Stimulated activated CD4-positive, alpha-beta T cell treated with anti-CD3 and anti-CD28 coated beads, Interleukin-1b, Interleukin-23, amount 100 ng/mL, for 48 hours (primary cell): ENCODE measurements at places on chromosomes 12 and 14.

- DNase-seq = no peak
Measured at GRCh38 chr14:79136071-79137044, 966.2 kb downstream of the NRXN3 start.

GRCh38 chr12:76883151-76883550 lies 4.3 kb upstream of the CSRP2 start:
- no peak for DNase-seq

GRCh38 chr14:63492391-63492790 lies 50.8 kb downstream of the PPP2R5E start:
- no peak for DNase-seq

GRCh38 chr12:105358789-105359188 lies 28.3 kb downstream of the C12orf75 start:
- DNase-seq = no peak

GRCh38 chr14:67892466-67893100 lies 73.0 kb downstream of the RAD51B start:
- no peak for DNase-seq

DNA sequence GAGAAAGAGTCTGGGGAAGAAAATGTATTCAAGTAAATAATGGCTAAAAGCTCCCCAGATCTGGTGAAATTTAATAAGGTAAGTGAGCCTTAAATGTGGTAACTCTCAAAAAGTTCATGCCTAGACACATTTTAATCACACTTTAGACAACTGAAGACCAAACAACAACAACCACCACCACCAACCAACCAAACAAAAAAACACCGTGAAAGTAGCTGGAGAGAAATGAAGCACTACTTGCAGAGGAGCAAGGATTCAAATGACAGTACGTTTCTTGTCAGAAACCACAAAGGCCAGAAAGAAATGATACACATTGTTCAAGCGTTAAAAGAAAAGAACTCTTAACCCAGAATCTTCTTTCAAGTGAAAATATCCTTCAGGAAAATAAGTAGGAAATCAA lies 208.3 kb downstream of the MYRFL start:
- no peak for DNase-seq

GRCh38 chr12:129830796-129831195 lies 73.0 kb downstream of the TMEM132D start:
- no peak for DNase-seq
